ENCODE measurements at places on chromosomes 7 and 10. TPM values are rescaled to one million over a fixed set of nuclear protein-coding genes. Genes with fewer than 3 reads are reported as not detected.

The ASB13 gene
- total RNA-seq = 8.9 TPM

The NKX6-2 gene
- not detected for total RNA-seq

DNA sequence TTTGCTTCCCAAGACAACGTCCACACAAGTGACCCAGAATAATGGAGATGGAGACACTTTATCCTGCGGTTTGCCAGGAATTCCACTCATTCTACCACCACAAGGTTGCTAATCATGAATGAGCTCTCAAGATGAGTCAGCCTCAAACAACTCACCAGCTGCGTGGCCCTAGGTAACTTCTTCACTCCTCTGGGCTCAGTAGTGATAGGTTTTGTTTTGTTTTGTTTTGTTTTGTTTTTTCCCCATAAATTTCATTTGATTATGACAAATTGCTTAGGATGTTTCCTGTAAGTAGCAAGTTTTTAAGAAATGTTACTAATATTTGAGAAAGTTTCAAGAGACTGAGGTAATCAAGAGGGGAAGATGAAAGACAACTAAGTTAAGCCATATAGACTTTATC lies 286.8 kb downstream of the PARD3 start:
- H3K27me3 ChIP-seq = 0 out of 2 replicates have a peak, but pooled peaks cover 2% of the 10 kb centered on the region
- DNase-seq = peak; percentile 86
- peak overlapping the region; percentile 97 for H3K27ac ChIP-seq
- peak overlapping the region; percentile 81 for H3K4me3 ChIP-seq
- peaks cover 27% of the 10 kb centered on the region for H3K36me3 ChIP-seq

GRCh38 chr10:132572545-132572937 lies 35.0 kb downstream of the INPP5A start:
- no peak overlapping the region for H3K27ac ChIP-seq
- DNase-seq = no peak
- H3K4me3 ChIP-seq = no peak overlapping the region
- H3K36me3 ChIP-seq = no peaks in the 10 kb centered on the region

DNA sequence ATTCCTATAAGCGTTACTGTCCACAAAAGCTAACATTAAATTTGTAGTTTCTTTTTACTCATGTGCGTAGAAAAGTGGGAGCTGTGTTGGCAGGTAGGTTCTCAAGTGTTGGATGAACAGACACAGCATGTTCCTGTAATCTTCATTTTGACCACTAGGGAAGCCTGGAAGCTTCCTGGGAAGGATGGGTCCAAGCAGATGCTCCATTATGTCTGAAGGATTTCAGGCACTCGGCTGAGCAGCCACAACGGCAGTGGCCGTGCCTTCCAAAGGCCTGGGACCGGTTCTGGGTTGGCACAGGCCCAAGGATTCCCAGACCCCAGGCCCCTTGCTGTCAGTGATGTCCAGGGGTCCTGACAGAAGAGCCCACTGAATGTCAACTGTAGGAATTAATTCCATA lies 386.3 kb downstream of the TNS3 start:
- H3K36me3 ChIP-seq = no peaks in the 10 kb centered on the region
- peaks cover 28% of the 10 kb centered on the region for H3K27me3 ChIP-seq

- peak overlapping the region; percentile 90 for H3K4me3 ChIP-seq
- no peak overlapping the region for H3K27ac ChIP-seq
- peak; percentile 12 for DNase-seq
- H3K4me1 ChIP-seq = peaks cover 41% of the 10 kb centered on the region
- peaks cover 2% of the 10 kb centered on the region for H3K27me3 ChIP-seq
- H3K36me3 ChIP-seq = peaks cover 5% of the 10 kb centered on the region
These were observed 572 bp downstream of the CHST12 start for GRCh38 chr7:2403718-2404648.

All from HFFc6 (cell line).